ENCODE measurements at places on chromosomes 12 and 14.
A peak's percentile ranks its signal among the peaks of the same experiment; 100 is the strongest.

- no peak for DNase-seq
These were observed 74.9 kb downstream of the SLC25A47 start for GRCh38 chr14:100398044-100398443.

- DNase-seq, result peak; percentile 31
These were observed 34.9 kb downstream of the KRT80 start for GRCh38 chr12:52156757-52157565.

GRCh38 chr14:63203618-63204406 lies 431 bp upstream of the RHOJ start:
- no peak for DNase-seq

DNA sequence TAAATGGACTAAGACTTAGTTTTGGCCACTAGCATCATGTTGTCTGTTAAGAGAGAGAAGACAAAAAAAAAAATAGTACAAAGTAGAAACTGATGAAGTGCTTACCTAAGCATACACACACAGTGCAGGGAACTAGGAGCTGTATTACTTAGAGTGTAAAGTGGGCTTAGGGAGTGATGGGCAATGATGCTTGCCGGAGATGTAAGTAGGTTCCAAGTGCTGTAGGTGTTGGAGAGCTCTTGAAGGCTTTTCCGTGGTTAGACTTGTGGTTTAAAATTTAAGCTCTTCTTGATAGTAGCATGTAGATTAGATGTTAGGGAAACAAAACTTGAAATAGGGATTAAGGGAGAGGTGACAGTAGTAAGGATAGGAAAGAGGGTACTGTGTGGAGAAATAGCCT lies 34.7 kb downstream of the MIA2 start:
- no peak for DNase-seq

DNA sequence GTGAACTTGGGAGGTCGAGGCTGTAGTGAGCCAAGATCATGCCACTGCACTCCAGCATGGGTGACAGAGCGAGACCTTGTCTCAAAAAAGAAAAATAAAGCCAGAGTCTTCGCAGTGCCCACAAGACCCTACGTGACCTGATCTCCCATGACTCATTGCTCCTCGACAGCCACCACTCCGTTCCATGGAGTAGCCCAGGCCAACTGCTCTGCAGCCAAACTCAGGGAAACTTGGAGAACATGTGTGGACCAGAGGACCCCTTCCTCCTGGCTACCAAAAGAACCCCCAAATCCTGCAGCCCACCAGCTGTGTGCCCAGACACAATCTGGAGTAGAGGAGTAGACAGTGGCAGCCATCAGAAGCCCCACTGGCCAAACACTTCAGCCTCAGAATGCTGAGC lies 32.1 kb upstream of the PPP2R5C start:
- no peak for DNase-seq

GRCh38 chr12:119373001-119373400 lies 38.5 kb downstream of the CCDC60 start:
- no peak for DNase-seq

GRCh38 chr12:121334513-121335343 lies 17.5 kb downstream of the ANAPC5 start:
- DNase-seq, result no peak

DNA sequence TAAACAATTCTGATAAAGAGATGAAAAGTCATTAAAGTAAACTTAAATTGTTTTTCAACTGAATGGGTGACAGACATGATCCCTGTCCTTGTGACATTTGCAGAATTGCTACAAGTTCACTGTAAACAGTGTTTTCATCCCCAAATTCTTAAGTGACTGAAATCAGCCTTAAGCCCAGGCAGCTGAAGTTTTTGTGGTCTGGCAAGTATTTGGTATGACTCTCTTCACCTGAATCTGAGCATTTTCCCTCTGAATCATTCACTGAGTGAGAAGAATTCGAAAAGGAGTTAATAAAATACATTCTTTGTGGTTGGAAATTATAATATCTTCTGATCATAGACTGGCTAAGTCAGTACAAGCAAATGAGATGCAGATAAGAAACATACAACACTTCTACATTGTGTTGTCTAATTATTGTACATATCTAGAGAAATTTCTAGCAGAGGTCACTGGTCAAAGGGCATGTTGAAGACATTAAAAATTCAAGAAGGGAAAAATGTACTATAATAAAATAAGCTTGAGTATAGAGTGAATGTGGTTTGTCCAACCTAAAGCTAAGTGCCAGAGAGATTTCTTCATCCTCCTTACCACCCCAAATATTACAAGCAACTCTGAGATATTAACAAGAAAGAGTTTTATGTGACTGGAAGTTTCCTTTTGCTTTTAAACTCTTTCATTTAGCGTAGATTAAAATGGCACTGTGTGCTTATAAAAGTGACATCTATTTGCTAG lies 177.8 kb upstream of the DIO2 start:
- DNase-seq, result no peak

DNA sequence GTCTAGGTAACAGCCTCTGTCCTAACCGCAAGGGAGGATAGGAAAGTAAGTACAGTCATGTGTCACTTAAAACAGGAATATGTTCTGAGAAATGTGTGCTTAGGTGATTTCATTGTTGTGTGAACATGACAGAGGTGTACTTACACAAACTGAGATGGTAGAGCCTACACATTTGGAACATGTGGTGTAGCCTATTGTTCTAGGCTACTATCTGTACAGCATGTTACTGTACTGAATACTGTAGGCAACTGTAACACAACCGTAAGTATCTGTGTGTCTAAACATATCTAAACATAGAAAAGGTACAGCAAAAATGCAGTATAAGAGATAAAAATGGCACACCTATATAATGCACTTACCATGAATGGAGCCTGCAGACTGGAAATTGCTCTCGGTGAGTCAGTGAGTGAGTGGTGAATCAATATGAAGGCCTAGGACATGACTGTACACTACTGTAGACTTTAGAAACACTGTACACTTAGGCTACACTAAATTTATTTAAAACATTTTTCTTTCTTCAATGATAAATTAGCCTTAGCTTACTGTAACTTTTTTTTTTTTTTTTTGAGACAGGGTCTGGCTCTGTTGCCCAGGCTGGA lies 13.2 kb upstream of the MDM2 start:
- DNase-seq, result no peak

- no peak for DNase-seq
These were observed 31.3 kb upstream of the SMUG1 start for GRCh38 chr12:54220092-54220557.

- DNase-seq, result no peak
These were observed 9.2 kb downstream of the KTN1 start for GRCh38 chr14:55589171-55589570.

GRCh38 chr14:104548802-104549535 lies 30.6 kb upstream of the C14orf180 start:
- DNase-seq, result no peak

All from activated CD4-positive, CD25-positive, alpha-beta regulatory T cell (primary cell).